ENCODE measurements at places on chromosomes 16 and 17.

GRCh38 chr17:34207572-34207971 lies 47.5 kb upstream of the CCL2 start:
- DNase-seq: no peak

DNA sequence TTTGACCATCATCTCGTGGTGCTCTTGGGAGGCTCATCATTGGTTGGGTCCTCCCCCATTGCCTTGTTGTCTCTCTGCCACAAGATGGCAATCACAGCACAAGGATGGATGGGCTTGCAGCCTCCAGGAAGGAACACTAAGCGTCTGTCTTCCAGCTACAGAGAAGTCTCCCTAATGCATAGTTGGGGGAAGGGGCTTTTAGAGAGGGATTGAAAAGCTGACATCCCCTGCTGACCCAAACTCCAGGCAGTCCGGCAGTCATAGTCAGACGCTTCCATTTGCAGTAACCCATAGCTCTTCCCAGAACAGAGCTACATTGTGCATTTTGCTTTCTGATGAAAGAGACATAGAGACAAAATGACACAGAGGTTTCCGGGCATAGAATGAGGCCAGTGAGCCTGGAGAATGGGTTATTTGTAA lies 111.4 kb downstream of the UTP18 start:
- no peak for DNase-seq

DNA sequence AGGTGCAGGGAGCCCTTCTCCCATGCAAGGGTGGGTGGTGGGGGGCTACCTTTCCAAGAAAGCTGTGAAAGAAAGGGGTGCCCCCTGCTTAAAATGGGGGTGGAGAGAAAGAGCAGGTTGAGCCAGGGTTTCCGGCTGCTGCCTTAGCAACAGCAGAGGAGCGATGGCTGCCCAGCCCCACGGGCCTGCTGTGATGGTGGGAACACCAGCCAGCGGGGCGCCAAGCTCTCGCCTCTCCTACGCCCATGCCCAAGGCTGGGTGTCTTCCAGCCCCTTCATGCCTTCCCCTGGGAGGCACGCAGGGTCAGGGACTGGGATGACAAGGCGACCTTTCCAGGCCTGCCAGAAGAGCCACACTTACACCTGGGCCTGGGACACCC lies 3.0 kb downstream of the FMNL1 start:
- no peak for DNase-seq

GRCh38 chr17:43822570-43823190 lies 10.3 kb downstream of the MPP3 start:
- DNase-seq: no peak

GRCh38 chr16:53234836-53235235 lies 180.0 kb downstream of the CHD9 start:
- no peak for DNase-seq

GRCh38 chr17:29571883-29572681 lies 3.6 kb downstream of the TP53I13 start:
- DNase-seq: no peak

All from NCI-H1105 (cell line).